Caudate nucleus (tissue), 63 donors: ENCODE measurements at places on chromosomes 5 and 9.
A peak's percentile ranks its signal among the peaks of the same experiment; 100 is the strongest.

DNA sequence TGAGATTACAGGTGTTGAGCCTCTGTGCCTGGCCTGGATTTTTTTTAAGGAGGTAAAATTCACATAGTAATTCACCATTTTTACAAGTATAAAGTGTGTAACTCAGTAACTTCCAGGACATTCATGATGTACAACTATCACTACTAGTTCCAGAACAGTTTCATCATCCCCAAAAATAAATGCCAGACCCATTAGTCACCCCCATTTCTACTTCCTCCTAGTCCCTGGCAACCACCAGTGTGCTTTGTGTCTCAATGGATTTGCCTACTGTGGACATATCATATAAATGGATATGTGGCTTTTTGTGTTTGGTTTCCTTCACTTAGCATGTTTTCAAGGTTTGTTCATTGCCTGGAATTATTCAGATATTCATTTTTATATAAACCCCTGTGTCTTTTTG lies 72.5 kb upstream of the PANK3 start:
- DNase-seq = no peak

DNA sequence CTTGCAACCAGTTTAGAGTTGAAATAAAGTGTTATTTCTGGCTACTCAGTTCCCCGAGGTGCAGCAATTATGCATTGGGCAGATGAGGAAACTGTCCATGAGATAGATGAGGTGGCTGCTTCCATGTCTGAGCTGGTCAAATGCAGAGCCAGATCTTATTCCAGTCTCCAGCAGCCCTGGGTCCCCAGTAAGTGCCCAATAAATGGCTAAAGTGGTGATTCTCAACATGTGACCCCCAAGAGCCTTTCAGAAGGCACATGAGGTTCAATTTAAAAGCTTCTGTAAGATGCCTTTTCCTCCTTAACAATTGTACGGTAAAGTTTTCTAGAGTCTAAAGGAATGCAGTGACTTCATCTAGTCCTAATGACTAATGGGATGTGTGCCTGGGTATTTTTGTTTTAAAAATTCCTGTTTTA lies 17.5 kb downstream of the ATOX1 start:
- DNase-seq = no peak

DNA sequence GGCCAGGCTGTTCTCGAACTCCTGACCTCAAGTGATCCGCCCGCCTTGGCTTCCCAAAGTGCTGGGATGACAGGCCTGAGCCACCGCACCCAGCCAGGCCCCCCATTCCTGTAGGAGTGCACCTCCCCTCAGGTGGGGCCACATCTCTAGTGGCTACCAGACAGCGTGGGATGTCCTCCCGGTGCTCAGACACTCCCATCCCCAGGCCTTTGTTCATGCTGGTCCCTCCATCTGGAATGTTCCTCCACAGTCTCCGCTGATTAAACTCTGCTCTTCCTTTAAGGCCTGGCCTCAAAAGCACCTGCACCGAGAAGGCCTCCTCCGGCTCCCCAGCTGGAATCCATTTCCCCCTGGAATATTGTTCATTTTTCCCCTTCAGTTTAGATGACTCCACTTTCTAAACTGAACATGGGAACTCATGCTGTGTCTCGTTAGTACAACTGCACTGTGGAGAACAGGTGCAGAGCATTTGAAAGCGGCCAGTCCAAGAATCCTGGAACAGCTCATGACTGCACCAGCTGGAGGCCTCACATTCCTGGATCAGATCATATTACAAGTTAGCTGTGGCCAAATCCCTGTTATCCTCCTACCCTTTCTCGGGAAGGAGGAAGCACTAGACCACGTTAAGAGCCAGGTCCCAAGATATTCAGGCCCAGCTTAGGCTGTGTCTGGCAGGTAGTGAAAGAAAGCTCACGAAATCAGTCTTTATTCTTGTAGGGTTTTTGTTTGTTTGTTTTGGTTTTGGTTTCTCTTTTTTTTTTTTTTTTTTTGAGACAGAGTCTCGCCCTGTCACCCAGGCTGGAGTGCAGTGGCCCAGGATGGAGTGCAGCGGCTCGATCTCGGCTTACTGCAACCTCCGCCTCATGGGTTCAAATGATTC lies 10.8 kb upstream of the PRRC2B start:
- DNase-seq = no peak

DNA sequence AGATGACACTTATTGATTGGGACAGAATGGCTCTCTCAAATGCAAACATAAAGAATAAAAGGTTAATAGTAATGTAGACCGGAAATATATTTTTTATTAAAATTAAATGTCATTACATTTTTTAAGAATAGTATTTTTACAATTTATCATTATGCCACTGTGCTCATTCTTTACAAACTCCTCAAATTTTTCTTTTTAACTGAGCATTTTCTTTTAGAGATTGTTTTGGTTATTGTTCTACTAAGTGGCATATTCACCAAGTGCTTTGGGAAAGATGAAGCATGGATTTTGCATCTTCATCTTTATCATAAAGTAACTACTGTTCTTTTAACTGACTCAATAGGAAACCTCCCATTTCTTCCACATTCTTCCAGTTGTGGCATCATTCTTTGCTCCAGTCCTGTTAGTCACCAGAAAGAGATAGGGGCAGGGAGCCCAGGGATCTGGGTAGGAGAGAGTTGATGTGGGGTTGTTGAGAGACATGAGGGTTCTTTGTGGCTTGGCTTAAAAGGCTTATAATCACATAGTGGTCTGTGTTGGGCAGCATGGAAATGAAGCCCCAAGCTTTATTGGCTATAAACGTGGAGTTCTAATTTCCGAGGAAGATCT lies 69.8 kb downstream of the SYK start:
- DNase-seq = no peak

GRCh38 chr5:113971454-113971853 lies 390.4 kb upstream of the KCNN2 start:
- DNase-seq = no peak

GRCh38 chr9:93376411-93376810 lies 75.1 kb upstream of the FAM120A start:
- DNase-seq = no peak

- DNase-seq = peak; percentile 91
These were observed at the start of gene PSMD5 for GRCh38 chr9:120842685-120843485. TSS of gene PSMD5 (minus strand) at chr9:120842922. CDS start at chr9:120842909, 13 bp downstream.

GRCh38 chr5:154844809-154845208 lies 5.6 kb downstream of the FAXDC2 start:
- DNase-seq = no peak

DNA sequence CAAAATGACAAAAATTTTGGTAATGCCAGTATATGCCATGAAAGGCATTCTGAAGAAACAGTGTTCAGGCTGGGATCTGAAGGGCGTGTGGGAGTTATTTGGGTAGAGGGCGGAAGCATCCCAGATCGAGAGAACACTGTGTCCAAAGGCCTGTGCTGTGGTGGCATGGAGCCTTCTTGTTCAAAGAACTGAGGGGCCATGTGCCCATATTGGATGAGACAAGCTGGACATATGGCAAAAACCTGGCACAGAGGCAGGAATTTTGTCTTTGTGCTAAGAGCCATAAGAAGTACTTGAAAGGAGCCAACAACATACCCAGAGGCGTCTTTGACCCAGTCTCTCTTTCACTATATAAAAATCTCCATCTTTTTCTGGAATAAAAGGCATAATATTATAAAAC lies 128.0 kb downstream of the SYK start:
- no peak for DNase-seq

- no peak for DNase-seq
These were observed 382.6 kb downstream of the RASEF start for GRCh38 chr9:82680179-82680935.

- DNase-seq = peak; percentile 5
These were observed 44.5 kb upstream of the NR5A1 start for GRCh38 chr9:124551472-124552272.

DNA sequence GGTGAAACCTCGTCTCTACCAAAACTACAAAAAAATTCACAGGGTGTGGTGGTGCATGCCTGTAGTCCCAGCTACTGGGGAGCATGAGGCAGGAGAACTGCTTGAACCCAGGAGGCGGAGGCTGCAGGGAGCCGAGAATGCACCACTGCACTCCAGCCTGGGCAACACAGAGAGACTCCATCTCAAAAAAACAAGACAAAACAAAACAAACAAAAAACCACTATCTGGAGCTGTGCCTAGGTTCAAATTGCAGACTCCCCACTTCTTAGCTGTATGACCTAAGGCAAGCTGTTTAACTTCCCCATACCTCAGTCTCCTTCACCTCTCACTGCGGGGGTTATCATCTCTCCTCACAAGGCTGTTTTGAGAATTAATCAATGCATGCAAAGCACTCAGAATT lies 68.0 kb downstream of the MAPKAP1 start:
- no peak for DNase-seq

GRCh38 chr5:147482706-147483180 lies 27.1 kb downstream of the DPYSL3 start:
- DNase-seq = no peak

GRCh38 chr9:113042884-113043657 lies 13.5 kb downstream of the ZFP37 start:
- DNase-seq = no peak

- no peak for DNase-seq
These were observed 24.7 kb upstream of the TNFSF8 start for GRCh38 chr9:114954956-114955582.

DNA sequence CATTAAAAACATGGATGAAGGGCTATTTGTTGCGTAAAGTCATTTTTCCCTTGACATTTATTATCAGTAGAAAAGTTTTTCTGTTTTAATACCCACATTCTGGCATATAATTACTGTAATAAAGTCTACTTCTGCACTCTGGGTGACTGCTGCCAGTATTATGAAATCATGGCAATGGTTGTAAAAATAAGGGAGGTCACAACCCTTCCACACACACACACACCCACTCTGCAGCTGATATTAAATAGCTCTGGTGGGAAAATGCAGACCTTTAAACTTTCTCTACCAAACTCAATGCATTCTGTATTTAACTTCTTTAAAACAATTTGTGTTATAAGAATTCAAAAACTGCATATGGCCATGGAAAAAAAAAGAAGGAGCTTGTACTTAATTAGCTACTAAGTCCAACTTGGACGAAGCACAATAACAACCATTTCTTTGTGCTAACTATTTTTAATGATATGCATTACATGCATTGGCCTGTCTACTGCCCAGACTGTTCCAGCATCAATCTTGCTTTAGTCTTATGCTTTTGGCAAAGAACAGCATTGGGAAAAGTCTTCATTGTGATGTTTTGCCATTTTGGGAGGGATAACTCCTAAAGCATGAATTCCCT lies 137.6 kb upstream of the MAP3K1 start:
- DNase-seq = no peak

DNA sequence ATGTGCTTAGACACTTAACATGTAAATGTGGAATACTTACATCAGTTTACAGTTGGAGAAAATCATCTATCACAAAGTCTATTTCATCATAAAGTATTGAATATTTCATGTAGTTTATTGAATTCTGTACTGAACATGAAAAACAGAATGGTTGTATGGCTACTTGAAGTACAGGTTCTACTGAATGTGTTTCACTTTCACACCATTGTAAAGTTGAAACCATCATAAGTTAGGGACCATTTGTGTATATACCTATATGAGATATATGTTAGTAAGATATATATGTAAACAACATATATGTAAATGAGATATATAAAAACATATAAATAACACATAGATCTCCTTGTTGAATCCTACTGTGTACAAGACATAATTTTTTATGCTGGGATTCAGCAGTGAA lies 63.0 kb upstream of the TAF11L2 start:
- no peak for DNase-seq

DNA sequence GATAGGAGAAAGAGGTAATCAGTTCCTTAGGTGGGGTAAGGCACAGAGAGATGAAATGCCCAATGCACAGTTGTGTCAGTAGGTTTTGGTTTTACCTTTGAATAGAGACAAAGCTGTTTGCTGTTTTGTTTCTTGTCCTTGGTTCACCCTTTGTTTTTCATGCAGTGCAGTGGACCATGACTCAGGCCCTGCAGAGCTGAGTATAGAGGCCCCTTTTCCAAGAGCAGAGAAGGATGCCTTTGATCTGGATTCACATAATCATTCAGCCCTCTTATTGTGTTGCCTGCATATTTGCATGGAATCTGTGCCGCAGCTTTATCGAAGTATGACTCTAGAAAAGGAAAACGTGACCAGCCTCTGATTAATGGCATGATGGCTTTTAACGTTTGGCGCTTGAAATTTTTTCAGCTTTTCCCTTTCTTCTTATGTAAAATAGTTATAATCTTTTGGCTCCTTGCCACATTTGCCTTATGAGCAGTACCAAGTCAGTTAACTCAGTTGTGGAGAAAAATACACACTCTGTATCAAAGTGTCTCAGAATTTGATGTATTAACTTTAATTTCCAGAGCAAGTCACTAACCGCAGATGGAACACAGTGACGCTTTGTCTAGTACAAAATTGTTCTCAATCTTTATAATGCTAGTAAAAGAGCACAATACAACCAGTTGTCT lies 197.6 kb downstream of the KDM4C start:
- peak; percentile 27 for DNase-seq

DNA sequence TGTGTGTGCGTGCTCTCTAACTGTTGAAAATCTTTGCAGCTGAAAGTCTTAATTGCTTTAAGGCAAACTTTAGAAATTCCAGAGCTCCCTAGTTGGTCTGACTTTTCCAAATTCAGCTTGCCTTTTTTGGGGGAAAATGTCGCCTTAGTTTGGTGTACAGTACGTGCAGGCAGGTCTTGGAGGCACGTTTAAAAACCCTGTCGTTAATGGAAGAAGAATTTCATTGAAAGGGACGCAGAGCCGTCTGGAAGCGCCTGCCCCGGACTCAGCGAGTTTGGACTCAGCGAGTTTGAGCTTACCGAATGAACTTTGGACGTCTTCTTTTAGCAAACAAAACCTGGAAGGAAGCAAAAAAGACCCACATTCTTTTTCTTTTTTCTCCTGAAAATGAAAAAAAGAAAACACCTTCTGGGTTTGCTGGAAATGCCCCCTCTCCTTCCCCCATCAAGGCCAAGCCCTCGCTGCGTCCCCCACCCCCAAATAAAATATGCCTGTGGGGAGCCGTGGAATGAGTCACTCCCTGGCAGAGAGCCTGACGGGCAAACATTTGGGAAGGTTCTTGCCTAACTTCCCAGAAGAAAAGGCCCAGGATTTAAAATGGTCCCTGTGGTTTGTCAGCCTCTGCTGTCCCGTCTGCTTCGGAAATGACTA lies 1.5 kb downstream of the NEK6 start:
- peak; percentile 34 for DNase-seq

GRCh38 chr5:55276771-55277170 lies 30.7 kb downstream of the DHX29 start:
- no peak for DNase-seq

- no peak for DNase-seq
These were observed 1.9 kb upstream of the HINT2 start for GRCh38 chr9:35816708-35817107.

DNA sequence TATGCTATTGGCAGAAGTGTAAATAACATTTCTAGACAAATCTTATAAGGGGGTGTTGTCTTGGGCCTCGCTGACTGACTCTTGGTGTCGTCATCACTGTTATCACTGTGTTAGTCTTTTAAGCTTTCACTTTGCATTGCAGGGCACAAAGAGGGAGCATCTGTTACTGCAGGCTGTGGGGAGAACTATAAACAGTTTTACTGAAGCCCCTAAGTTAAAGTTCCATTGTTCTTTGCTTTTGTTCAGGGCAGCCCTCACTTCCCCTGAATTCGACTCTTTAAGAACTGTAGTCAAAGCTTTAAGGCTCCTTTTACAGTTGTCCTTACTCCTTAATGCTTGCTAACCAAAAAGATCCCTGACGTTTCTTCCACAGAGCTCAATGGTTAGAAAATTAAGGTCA lies 605.0 kb downstream of the RAB3C start:
- no peak for DNase-seq

GRCh38 chr5:10563110-10563944 lies 543 bp upstream of the ANKRD33B start:
- DNase-seq = peak; percentile 44
